H4 (cell line): ENCODE measurements at places on chromosomes 16 and 17.
A peak's percentile ranks its signal among the peaks of the same experiment; 100 is the strongest.

GRCh38 chr16:89547291-89547690, 13.2 kb upstream of the RPL13 start:
- no peak for DNase-seq

DNA sequence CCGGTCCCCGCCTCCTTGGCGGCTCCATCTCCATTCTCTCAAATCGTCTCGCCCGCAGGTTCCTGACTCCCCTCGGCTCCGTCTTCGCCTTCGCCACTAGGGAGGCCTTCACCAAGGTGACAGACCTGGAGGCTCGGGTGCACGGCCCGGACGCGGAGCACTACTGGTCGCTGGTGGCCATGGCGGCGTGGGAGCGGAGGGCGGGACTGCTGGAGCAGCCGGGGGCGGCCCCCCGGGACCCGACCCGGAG, 862 bp downstream of the GLTPD2 start:
- no peak for DNase-seq

GRCh38 chr17:44200478-44201155, 933 bp upstream of the ATXN7L3 start:
- DNase-seq, result no peak

GRCh38 chr17:30379903-30380381, 1.2 kb downstream of the CPD start:
- no peak for DNase-seq

DNA sequence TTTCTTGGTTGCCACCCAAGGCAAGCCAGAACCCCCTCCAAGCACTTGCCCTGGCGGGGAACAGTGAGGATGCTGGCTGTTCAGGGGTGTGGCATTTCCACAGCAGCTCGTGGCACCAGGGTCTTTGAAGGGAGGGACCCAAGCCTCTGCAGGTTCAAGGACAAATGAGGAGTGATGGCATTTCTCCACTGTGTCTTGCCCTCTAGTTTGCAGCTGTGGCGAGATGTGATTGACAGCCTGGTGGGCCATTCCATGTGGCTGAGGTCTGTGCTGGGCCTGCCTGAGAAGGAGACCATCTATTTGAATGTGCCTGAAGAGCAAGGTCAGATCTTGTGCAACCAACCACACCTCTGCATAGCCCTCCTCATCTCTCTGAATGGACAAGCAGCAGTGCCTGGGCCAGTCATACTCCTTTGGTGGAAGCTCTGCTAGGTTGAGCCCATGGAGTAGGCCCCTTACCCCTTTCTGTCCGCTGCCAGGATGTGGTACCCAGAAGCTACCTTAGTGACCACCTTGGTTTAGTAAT, 4.5 kb upstream of the EPN3 start:
- no peak for DNase-seq

GRCh38 chr17:32445971-32446370, 1.7 kb downstream of the PSMD11 start:
- peak; percentile 18 for DNase-seq

DNA sequence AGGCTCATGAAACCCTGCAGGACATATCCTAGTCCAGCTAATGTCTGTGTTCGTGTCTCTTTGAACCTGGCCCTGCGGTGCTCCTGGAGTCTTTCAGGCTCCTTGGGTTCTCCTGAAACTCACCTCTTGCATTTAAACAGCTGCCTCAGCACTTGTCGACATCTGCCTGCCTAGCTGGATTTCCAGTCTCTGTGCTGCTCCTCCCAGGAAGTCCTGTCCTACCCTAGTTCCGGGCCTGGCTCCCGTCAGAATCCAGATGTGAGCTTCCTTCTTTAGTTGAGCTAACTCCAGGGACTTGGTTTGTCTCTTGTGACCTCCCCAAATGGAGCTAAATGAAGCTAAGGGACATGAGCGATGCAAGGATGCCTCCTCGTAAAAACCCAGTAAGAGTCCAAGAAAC, 155.2 kb upstream of the PIRT start:
- no peak for DNase-seq

- no peak for DNase-seq
Measured at GRCh38 chr16:75541236-75541635, 5.3 kb upstream of the CHST5 start.

- no peak for DNase-seq
Measured at GRCh38 chr16:69858191-69859104, 92.7 kb upstream of the CLEC18A start.

DNA sequence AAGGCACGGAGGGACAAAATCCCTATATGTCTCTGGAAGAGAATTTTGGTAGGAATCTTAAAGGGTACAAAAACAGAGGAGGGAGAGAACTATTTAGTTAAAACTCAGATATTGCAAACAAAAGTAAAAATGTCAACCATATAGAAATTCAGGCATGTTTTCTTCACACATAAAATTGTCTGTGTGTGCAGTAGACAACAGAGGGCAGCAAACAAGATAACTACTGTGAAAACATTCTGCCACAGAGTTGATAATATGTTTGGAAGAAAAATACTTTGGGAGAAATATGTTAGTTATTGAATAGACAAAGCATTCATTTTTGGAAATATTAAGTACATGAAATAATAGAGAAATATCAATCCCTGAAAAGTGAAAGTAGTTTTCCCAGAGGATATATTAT, 56.2 kb downstream of the SNX11 start:
- DNase-seq, result no peak

DNA sequence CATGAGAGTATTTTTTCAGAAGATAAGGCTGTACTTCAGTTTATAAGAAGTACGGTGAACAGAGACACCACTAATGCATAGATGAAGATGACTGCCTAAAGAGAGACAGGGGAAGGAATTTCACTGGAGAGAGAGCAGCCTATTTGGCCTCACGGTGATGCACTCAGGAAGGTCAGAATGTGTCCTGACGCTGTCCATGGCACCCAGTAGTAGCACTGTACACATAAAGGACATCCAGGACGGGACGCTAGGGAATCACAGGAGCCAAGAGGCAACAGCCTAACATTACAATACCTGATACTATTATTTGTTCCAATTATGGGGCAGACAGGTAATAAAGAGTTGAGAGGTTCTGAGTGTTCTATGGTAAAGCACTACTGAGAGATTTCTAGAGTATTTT, 24.9 kb upstream of the LRRC37A start:
- DNase-seq, result no peak

GRCh38 chr17:2289878-2290478, 13.6 kb downstream of the SMG6 start:
- no peak for DNase-seq

DNA sequence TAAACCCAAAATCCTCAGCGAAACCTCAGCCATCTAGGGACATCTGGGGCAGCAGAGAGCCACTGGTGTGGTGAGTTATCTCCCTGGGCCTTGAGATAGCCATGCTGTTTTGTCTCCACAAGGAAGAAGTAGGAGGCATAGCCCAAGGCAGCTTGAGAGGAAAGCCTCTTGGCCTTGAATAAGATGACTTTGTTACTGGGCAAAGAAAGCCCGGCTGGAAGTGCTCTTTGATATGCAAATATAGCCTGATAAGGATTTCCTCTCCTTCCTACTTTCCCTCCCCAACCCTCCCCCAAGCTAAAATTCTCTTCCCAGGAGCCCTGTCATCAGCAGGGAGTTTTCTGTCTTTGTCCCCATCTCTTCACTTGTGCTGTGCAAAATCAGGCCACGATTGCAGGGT, 694.4 kb downstream of the MAF start:
- DNase-seq, result no peak
